ENCODE measurements at places on chromosomes 2 and 18. TPM values are rescaled to one million over a fixed set of nuclear protein-coding genes. Genes with fewer than 3 reads are reported as not detected.

Gene TNP1
- polyA plus RNA-seq = not detected

Gene CNDP1
- polyA plus RNA-seq = not detected

Gene TFCP2L1
- polyA plus RNA-seq = 1.2 TPM

DNA sequence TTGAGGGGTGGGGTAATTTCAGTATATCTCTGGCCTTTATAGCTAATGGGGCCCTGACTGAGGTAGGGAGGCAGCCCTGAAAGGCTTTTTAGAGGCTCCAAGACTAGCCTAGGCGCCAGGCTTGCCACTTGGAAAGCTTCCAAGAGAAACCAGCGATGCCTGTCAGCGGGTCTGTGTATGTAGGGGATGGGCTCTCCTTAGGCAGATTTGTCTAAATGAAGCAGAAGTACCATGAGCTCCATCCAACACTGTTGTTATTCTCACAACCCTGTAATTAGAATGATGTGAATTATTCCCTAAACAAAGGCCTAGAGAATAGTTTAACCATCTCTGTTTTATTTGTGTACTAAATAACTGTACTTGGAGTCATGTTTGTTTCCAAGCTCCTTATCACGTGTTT is 138.1 kb downstream of the B3GNT2 start:
- DNase-seq = no peak

DNA sequence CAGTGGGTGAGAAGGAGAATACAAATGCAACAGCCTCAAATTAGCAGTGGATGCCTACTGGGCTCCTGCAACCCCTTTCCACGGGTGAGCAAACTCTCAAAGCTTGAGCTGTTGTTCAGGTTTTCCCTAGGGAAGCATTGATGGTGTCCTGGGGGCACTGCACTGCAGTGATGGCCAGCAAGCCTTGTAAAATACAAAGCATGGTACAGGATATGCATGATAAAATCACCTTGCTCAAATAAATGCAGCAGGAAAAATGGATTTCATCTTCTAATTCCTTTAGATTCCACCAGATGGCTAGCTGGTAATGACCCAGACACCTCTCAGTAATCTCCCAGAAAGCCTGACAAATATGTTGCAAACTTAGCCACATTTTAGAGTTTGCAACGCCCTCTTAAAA is 698.2 kb downstream of the TRIB2 start:
- DNase-seq = no peak

- DNase-seq = no peak
Measured at GRCh38 chr2:114254875-114255274, 187.6 kb upstream of the DPP10 start.

- DNase-seq = peak; percentile 1
Measured at GRCh38 chr2:29220506-29221270, 105.5 kb downstream of the CLIP4 start.

DNA sequence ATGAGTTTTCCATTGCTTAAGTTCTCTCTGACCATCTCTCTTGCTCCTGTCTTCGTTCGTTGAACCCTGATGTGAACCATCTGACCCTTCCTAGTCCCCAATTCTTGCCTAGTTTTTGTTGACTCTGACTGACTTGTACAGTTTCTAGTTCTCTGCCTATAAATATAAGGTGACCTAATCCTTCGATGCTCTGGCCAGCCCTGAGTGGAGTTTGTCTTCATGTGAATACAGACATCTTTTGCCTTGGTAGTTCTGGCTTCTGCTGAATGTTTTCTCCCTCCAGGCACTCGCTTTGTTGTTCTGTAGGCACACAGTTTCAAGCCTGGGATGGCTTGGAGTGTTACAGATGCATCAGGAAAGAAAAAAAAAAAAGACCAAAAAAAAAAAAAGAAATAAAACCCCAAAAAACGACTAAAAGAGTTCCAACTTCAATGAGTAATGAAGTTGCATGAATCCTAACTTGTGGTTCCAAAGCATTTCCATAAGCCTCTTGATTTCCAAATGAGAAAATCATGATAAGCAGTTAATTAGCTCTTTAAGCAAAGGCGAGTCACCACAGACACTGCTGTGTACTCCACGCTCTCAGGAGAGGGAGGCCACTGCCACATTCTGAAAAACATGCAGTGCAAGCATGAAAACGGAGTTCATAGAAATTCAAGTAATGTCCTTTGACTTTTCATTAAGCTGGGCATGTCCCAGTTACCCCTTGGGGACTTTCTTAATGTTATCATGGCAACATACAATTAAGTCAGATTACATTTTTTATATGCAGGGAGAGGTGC is 165.2 kb downstream of the TDRD15 start:
- no peak for DNase-seq
